Liver (tissue), 10 donors: ENCODE measurements at places on chromosomes 4 and X. TPM values are rescaled to one million over a fixed set of nuclear protein-coding genes. Genes with fewer than 3 reads are reported as not detected.

The SOX3 gene
- total RNA-seq, result not detected

The BEND2 gene
- total RNA-seq, result not detected

The IL3RA gene
- total RNA-seq, result 0.33 TPM

The CTAG1A gene
- total RNA-seq, result not detected

The TSPAN6 gene
- 65.0 TPM for total RNA-seq

The F8A2 gene
- total RNA-seq, result not detected

The FGF13 gene
- 0.84 TPM for total RNA-seq

The NUP54 gene
- total RNA-seq, result 20.2 TPM

The UGT2B17 gene
- total RNA-seq, result not detected

The PRSS12 gene
- total RNA-seq, result 0.25 TPM

The CENPVL3 gene
- total RNA-seq, result 0.14 TPM

The PNMA6F gene
- not detected for total RNA-seq

The PPARGC1A gene
- total RNA-seq, result 7.7 TPM

The KIF4A gene
- under 0.01 TPM for total RNA-seq

DNA sequence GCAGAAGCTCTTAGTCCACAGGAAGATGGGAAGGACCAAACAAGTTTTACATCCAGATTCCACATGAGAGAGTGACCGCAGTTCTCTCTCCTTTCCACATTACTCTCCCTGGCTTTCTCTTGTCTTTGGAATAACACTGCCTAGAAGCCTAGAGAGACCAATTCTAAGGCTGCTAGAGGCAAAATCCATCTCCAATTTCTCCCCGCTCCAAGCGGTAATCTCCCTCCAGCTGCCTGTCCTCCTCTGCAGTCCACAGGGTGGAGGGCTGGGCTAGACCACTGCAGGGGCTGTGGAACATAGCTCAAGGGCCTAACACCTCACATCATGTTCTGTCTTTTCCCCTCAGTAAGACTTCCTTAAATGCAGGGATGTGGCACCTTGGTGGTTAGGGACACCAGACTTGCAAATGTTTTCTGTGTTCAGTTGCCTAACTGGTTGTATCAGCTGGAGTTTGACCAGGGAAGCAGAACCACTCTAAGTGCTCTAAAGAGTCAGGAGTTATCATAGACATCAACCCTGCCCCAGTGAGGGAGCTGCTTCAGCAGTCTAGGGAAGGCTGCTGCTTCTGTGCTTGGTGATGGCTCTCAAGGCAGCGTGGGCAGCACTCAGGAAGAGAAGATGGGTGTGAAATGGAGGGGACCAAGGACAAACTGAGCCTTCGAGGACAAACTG, 423.1 kb downstream of the BCOR start:
- H3K4me3 ChIP-seq, result no peak overlapping the region
- no peak for DNase-seq
- H3K36me3 ChIP-seq, result no peaks in the 10 kb centered on the region
- H3K27me3 ChIP-seq, result no peaks in the 10 kb centered on the region
- H3K4me1 ChIP-seq, result peaks cover 14% of the 10 kb centered on the region
- H3K27ac ChIP-seq, result no peak overlapping the region

DNA sequence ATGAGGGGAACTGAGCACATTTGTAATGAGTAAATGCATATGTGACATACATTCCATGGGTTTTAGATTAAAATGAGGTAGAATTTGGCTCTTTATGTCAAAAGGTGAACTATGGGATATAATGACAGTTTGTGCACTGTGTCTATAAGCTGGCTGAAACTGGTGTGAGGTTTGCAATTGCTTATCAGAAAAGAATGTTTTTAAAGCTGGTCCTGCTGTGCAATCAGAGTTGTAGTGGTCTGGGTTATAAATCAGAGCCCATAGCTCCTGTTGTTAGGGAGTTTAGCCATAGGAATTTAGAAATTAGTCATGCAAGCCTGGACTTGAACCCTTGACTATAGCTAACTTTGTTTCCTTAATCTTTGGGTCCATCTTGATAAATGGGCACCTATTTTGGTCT, 23.1 kb upstream of the GATB start:
- H3K27ac ChIP-seq, result no peak overlapping the region
- H3K4me1 ChIP-seq, result no peaks in the 10 kb centered on the region
- no peak for DNase-seq
- no peak overlapping the region for H3K4me3 ChIP-seq
- no peaks in the 10 kb centered on the region for H3K27me3 ChIP-seq
- no peaks in the 10 kb centered on the region for H3K36me3 ChIP-seq

GRCh38 chrX:361231-362145, 25.2 kb downstream of the PPP2R3B start:
- DNase-seq, result no peak
- H3K36me3 ChIP-seq, result no peaks in the 10 kb centered on the region
- H3K4me3 ChIP-seq, result peak overlapping the region; percentile 11
- no peaks in the 10 kb centered on the region for H3K4me1 ChIP-seq
- H3K27ac ChIP-seq, result no peak overlapping the region

GRCh38 chr4:130257271-130257670, 1161.3 kb downstream of the C4orf33 start:
- DNase-seq, result no peak
- no peak overlapping the region for H3K4me3 ChIP-seq
- H3K4me1 ChIP-seq, result no peaks in the 10 kb centered on the region
- H3K27me3 ChIP-seq, result no peaks in the 10 kb centered on the region
- no peak overlapping the region for H3K27ac ChIP-seq

DNA sequence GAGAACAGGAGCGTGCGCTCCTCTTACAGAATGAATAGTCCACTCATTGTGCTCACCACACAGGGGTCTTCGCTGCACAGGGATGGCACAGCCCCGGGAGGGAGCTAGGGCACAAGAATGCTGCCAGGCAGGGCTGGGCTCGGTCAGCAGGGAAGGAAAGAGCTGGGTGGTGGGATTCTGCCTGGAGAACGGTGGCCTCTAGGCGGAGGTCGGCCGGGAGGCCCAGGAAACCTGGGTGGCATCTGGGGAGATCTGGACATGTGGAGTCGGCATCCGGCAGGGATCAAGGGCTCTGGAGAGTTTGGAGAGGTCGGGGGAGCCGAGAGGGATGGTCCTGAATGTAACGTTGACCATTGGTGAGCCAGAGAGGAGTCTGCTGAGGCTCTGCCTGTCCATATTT, 46.5 kb upstream of the PSAPL1 start:
- no peak overlapping the region for H3K4me3 ChIP-seq
- H3K36me3 ChIP-seq, result no peaks in the 10 kb centered on the region
- H3K27ac ChIP-seq, result no peak overlapping the region

GRCh38 chr4:182880387-182881356, 36.5 kb downstream of the DCTD start:
- H3K4me3 ChIP-seq, result no peak overlapping the region
- H3K27ac ChIP-seq, result no peak overlapping the region
- no peaks in the 10 kb centered on the region for H3K27me3 ChIP-seq

DNA sequence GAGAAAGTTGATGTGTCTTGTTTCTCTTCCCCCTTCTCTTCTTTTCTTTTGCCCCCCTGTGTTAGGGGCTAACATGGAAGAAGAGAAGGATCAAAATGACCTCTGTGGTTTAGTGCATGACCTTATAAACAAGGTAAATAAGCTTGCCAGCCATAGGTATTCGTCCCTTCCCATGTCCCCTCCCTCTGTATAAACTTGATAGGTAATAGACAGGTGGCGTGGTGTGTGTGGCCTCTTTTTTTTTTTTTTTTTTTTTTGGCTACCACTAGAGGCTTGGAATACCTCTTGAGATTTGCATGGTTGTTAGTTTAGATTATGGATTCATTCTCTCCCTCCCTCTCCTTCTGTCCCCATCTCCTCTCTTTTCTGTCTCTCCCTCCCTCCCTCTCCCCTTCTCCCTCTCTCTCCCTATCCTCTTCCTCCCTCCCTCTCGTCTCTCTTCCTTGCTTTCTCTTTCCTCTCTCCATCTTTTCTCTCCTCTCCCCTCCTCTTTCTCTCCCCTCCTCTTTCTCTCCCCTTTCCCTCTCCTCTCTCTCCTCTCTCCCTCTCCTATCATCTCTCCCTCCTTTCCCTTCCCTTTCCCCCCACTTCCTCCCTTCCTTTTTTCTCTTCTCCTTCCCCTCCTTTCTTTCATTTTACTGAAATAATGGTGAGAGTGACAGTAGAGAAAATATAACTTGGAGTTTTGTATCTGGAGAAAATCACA, 134.4 kb downstream of the AFF1 start:
- H3K4me1 ChIP-seq, result peaks cover 20% of the 10 kb centered on the region
- no peak overlapping the region for H3K27ac ChIP-seq
- no peaks in the 10 kb centered on the region for H3K27me3 ChIP-seq

GRCh38 chr4:54230484-54231418, 1.7 kb downstream of the PDGFRA start:
- no peaks in the 10 kb centered on the region for H3K27me3 ChIP-seq
- H3K4me1 ChIP-seq, result peaks cover 45% of the 10 kb centered on the region
- H3K36me3 ChIP-seq, result no peaks in the 10 kb centered on the region
- H3K27ac ChIP-seq, result no peak overlapping the region
- DNase-seq, result no peak
- H3K4me3 ChIP-seq, result peak overlapping the region; percentile 29

GRCh38 chr4:79016878-79017277, 77.6 kb upstream of the PAQR3 start:
- no peak overlapping the region for H3K27ac ChIP-seq
- no peak for DNase-seq
- H3K36me3 ChIP-seq, result no peaks in the 10 kb centered on the region
- no peaks in the 10 kb centered on the region for H3K4me1 ChIP-seq
- H3K4me3 ChIP-seq, result no peak overlapping the region
- no peaks in the 10 kb centered on the region for H3K27me3 ChIP-seq

DNA sequence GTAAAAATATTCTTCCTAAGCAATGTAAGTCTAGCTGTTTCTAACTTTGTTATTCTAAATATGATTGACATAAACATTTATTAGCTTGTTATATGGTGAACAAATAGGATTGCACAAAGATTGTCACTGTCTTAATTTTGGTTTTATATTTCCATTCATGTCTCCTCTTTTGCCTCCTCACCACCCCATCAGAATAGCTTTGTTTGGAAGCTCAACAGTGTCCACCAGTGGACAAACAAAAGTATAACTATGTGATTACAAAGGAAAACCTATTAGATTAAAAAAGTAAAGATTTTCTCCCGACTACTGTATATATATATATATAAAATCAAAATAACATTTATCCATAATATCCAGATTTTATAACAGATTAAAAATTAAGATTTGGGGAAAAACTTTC, 468.2 kb downstream of the ZIC3 start:
- no peak overlapping the region for H3K4me3 ChIP-seq
- H3K27ac ChIP-seq, result no peak overlapping the region
- DNase-seq, result no peak
- no peaks in the 10 kb centered on the region for H3K27me3 ChIP-seq

GRCh38 chr4:161816958-161817357, 346.8 kb downstream of the FSTL5 start:
- H3K4me1 ChIP-seq, result no peaks in the 10 kb centered on the region
- no peaks in the 10 kb centered on the region for H3K27me3 ChIP-seq
- H3K27ac ChIP-seq, result no peak overlapping the region
- no peaks in the 10 kb centered on the region for H3K36me3 ChIP-seq
- no peak overlapping the region for H3K4me3 ChIP-seq
- no peak for DNase-seq

GRCh38 chr4:31613946-31614623, 893.9 kb downstream of the PCDH7 start:
- DNase-seq, result no peak
- H3K4me3 ChIP-seq, result no peak overlapping the region
- H3K4me1 ChIP-seq, result no peaks in the 10 kb centered on the region
- no peak overlapping the region for H3K27ac ChIP-seq
- H3K27me3 ChIP-seq, result no peaks in the 10 kb centered on the region

DNA sequence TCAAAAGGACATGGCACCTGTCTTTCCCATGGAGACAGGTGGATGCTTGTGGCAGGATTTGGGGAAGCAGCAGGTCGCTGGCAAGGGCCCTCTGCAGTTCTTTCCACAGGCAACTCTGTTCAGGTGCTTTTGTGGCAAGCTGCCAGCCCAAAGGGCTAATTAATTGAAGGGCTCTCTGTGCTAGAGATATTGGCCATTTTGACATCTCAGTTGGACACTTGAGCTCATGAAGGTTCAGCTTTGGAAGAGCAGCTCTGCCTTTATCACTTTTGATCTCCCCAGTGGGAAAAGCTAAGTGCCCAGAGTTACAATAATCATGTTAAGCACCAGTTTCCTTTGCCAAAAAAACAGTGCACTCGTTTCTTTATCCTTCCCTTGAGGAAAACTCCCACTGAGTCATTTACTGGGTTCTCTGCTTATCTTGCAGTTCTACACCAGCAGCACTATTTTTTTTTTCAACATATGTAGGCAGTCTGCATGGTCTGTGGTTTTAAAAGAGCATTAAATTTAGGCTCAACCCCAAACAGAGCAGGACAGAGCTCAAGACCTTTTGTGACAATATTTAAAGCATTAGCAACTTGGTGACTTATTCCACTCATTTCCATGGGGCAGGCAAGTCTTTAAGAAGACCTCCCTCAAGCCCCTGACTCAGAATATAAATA, 336.4 kb upstream of the RASGEF1B start:
- H3K36me3 ChIP-seq, result no peaks in the 10 kb centered on the region
- H3K4me1 ChIP-seq, result peaks cover 6% of the 10 kb centered on the region
- no peaks in the 10 kb centered on the region for H3K27me3 ChIP-seq
- no peak overlapping the region for H3K27ac ChIP-seq
- DNase-seq, result no peak

- H3K4me3 ChIP-seq, result no peak overlapping the region
- no peak overlapping the region for H3K27ac ChIP-seq
- no peaks in the 10 kb centered on the region for H3K4me1 ChIP-seq
- H3K27me3 ChIP-seq, result no peaks in the 10 kb centered on the region
- DNase-seq, result no peak
- no peaks in the 10 kb centered on the region for H3K36me3 ChIP-seq
These were observed 89.0 kb downstream of the DHX15 start for GRCh38 chr4:24495388-24495787.

DNA sequence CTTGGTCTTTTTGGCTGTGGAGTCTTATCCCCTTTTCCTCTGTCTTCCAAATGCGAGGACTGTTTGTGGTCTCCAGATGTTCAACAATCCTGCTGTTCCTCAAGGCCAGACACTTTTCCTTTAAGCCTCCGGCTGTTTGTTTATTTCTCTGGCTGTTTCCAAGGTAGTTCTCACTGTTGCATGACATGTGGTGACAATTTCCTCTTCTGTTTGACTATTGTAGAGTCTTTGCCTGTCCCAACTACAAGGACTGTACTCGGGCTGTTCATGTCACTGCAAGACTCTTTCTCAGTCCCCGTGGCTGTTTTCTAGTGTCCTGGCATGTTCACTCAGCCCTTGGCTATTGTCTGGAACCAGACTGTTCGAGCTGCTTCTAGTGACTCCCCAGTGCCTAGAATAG, 50.6 kb downstream of the ZNF157 start:
- no peaks in the 10 kb centered on the region for H3K27me3 ChIP-seq
- no peaks in the 10 kb centered on the region for H3K36me3 ChIP-seq
- H3K4me1 ChIP-seq, result no peaks in the 10 kb centered on the region
- no peak overlapping the region for H3K27ac ChIP-seq

DNA sequence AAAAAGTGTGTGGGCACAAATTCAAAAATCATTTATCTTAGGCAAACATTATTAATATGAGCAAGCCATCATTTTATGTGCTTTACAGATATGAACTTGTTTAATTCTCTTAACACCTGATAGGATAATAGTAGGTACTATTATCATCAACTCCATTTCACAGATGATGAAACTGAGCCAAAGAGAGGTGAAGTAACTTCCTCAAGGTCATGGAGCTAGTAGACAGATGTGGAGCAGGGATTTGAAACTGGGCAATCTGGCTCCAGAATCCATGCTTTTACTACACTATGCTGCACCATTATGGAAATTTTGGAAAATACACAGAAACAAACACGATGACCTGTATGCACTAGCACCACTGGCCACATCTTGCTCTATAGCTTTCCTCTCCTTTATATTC, 1.0 kb upstream of the PIN4 start:
- peaks cover 2% of the 10 kb centered on the region for H3K36me3 ChIP-seq
- peaks cover 9% of the 10 kb centered on the region for H3K4me1 ChIP-seq
- no peak for DNase-seq
- no peaks in the 10 kb centered on the region for H3K27me3 ChIP-seq
- no peak overlapping the region for H3K4me3 ChIP-seq

- no peak overlapping the region for H3K4me3 ChIP-seq
- DNase-seq, result no peak
- H3K36me3 ChIP-seq, result no peaks in the 10 kb centered on the region
- no peaks in the 10 kb centered on the region for H3K27me3 ChIP-seq
These were observed 400.4 kb upstream of the FAM241A start for GRCh38 chr4:111744847-111745246.
